ENCODE measurements at places on chromosomes 1 and 21. TPM values are rescaled to one million over a fixed set of nuclear protein-coding genes. Genes with fewer than 3 reads are reported as not detected.

DNA sequence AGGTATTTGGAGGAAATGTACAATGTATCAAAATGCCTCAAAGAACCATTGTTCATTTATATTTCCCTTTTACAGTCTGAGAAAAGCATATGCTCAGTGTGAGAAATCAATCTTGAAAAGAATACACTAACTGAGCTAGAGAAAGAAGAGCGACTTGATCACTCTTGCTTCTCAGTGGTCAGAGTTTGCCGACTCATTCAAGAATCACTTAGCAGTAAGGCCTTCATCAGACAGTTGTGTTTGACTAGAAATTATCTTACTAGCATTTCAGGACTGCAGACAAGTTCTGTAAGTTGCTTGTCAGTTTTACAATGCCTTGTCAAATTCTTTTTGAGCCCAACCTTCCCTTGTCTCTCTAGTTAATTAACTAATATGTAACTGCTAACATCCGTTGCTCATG, 12.9 kb downstream of the RGS18 start:
- DNase-seq, result no peak

GRCh38 chr1:111563619-111564018, 56.0 kb upstream of the RAP1A start:
- DNase-seq, result no peak

DNA sequence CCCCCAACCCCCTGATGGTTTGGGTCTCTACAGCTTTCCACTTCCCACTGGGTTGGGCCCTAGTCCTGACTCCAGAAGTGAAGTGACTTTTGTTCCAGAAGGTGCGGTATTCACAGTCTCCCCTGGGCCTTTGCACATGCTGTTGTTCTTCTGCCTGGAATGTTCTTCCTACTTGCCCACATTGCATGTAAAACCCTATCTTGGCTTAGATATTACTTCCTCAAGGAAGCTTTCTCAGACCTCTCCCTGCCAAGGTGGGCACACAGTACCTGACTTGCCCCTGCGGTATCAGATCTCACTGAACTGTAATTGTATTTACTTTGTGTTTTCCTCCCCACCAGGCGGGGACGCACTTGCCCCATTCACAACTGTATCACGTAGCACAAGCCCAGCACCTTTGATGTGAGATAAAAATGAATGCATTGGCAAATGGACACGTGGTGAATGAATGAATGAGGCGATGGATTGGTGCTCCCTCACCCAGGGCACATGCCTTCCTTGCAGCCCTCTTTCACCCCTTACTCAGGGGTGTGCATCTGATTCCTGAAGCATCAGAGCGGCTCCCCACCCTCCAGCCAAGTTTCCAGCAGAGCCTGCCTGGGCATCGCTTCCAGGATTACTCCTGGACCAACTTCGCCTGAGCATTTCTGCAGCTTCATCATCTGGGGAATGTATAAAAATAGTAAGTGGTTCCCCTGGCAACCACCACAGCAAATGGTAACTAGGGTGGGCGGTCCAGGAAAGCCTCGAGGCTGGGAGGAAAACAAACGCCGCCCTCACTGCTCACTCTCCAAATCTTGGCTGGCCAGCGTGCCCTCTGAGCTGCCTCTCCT, 19.8 kb downstream of the NENF start:
- no peak for DNase-seq

DNA sequence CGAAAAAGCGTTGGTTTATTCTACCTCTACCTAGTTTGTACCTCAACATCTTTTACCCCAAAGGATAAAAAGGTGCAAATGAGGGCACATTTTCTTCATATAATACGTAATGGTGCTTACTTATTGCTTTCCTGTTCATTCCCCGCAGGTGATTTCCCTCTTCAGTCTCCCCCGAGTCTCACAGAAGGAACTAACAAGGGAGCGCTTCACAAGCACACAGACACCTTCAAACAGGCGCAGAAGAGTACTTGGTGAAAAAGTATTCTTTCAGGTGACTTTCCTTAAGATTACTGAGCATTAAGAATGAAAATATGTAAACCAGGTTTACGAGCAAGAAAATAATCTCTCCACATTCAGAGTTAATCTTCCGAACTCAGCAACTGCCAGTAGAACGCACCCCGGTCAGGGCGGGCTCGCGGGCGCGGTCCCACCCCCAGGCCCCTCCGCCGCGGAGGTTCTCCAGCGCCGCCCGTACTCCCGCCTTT, 511 bp upstream of the RABGAP1L start:
- DNase-seq, result no peak

DNA sequence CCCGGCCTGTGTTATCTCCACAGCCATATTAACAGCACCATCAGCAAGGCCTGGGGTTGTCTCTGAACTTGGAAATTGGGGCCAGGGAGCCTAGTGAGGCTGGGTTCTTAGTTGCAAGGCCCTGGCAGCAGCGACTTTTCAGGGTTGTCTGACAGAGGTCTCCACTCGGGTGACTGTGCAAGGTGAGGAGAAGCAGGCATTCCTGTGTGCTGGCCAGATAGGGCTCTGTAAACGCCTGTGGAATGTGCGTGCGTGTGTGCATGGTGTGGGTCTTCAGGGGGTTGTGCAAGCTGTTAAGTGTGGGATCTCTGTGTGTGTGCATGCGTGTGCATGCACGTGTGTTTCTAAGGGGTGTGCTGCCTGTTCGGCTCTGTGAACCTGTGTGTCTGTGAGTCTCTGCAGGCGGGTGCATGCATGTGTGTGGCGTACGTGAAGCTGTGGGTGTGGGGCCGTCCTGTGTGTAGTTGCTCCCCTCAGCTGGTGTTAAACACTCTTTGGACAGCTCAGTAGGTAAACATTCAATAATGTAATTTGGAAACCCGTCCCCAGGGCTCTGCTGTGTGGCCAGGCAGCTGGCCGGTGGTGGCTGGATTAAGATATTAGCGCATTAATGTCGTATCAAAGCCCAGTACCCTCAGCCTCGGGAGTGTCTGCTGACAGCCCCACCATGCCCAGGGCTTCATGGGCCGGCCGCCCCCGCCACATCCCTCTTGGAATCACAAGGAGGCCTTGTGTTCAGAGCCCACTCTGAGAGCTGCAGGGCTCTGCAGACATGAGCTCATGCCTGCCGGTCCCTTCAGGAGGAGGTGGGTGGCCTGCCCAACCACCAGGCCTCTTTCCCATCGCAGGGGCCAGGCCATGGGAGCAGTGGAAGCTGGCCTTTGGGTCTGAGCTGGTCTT, 189.9 kb downstream of the FOXD2 start:
- DNase-seq, result no peak

DNA sequence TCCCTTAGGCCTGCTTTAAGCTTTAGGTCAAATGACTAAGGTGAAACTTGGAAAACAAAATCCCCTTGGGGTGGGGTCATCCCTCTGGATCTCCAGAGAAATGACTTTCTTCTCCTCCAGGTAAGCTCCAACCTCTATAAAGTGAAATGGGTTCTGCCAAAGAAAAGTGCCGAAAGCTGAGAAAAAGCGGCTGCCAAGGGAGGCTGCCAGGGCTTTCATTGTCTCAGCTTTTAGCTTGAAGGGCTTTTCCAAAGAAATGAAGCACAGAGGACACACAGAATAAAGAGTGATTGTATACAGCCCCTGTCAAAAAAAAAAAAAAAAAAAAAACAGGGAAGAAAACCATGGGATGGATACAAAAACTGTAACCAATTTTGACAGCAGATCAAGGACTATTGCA, 126.9 kb downstream of the TGFBR3 start:
- DNase-seq, result no peak

GRCh38 chr1:223331301-223331700, 32.7 kb downstream of the SUSD4 start:
- no peak for DNase-seq

DNA sequence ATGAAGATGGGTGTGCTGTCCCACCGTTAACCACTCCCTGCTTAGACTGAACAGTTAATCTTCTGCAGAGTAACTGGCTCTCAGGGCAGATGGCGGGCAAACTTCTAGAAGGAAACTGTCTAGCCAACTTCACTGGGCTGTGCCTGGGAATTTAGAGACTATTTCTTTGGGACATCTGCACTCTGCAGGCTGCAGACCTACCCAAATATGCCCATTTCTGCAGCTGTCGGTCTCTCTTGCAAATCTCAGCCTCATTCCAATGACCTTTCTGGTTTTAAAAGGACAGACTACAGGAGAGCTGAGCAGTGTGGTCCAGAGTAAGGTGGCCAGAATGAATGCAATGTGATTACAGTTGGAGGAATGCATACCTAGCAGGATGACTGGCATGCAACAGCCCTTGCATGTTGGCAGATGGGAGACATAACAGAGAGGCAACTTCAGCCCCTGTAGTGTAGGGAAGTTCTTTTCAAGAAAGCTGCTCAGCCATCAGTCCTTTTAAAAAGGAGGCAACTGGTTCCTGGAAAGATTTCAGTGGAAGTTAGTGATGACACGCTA, 26.3 kb upstream of the IL20 start:
- no peak for DNase-seq

- DNase-seq, result no peak
Observed at GRCh38 chr1:3607703-3608065, 3.6 kb downstream of the MEGF6 start.

DNA sequence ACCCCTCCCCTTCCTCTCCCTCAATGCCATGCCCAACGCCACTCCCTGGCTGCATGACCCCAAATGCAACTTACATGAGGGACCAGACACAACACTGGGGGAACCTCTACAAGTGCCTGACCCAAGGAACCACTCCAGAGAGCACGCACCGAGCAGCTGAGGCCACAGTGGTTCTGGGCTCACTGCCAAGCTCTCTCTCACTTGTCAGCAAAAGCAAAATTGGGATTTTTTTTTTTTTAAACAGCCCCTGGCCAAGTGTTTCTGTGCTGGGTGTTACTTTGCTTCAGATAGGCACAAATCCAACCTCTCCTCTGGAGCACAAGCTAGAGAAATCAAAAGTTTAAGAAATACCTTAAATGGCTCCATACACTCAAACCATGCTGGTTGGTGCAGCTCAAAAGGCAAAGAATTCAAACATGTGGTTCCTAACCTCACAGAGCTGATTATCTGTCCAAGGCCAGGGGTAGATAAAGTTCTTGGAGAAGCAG, 363.0 kb downstream of the SETD4 start:
- DNase-seq, result no peak

Gene OR2T8
- total RNA-seq, result not detected

Gene LBR
- total RNA-seq, result 259 TPM
